SW480 (cell line): ENCODE measurements at places on chromosomes 2 and 18.

DNA sequence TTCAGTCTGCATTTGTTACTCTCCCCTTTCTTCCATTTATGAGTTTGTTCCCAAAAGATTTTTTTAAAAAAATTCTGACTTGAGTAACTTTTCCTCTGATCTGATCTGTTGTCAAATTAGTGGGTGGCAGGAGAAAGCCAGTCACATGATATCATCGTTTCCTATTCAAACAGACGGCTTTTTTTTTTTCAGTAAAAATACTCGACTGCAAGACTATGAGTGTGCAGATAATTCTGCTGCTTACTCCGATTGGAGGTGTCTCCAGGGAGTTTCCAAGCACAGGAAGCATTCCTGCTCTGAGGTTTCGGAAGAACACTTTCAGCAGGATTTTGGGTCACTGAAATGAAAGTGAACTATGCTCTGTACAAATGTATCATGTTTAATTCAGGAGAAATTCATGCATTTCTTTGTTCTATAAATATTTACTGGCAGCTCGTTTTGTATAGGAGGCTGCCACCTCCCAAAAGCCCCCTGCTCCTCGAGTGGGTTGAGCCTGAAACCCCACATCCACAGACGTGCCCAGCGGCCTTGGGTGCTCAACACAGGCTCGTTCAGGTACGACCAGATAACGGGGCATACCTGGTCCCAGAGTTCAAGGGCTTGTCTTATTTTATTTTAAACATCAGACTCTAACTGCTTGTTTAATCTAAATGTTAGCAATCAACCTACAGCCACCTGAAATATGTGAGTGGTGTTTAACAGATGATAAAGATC, 126.9 kb upstream of the ZNF516 start:
- no peak for DNase-seq

GRCh38 chr2:6694555-6694954, 171.2 kb downstream of the CMPK2 start:
- DNase-seq = no peak

DNA sequence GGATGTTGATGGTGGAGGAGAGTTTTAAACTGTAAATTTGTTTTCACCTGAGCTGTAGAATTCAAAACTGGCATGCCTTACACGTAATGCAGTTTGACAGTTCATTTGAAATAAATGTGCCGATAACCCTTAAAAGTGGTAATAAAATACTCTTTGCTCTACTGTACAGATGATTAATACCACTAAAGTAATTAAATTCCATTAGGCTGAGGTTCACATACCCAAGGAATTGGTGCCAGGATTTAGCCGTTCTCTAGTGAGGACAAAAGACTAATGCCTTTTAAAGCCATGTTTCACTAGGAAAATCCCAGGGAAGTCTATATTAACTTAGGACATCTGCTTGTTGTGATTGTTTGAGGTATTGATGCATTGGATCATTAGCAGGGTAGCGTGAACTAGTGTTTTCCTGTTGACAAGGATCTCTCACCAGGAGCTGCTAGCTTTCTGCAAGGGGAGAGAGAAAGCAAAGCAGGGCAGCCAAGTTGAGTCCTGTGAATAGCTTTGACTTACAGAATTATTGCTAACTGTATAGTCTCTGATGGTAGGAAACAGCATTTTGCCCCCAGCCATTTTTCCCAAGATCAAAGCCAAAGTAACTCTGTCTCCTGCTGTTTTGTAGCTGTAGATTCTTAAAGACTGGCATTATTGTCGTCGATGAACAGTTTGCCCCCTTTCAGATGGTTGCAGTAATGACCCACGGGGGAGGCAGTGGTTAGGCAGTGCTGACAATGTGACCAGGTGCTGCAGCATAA, 280.9 kb upstream of the FANCL start:
- DNase-seq = no peak

- DNase-seq = no peak
These were observed 2.0 kb upstream of the MYT1L start for GRCh38 chr2:2333076-2333475.

- no peak for DNase-seq
These were observed 8.1 kb downstream of the SIX2 start for GRCh38 chr2:45000921-45001868.

DNA sequence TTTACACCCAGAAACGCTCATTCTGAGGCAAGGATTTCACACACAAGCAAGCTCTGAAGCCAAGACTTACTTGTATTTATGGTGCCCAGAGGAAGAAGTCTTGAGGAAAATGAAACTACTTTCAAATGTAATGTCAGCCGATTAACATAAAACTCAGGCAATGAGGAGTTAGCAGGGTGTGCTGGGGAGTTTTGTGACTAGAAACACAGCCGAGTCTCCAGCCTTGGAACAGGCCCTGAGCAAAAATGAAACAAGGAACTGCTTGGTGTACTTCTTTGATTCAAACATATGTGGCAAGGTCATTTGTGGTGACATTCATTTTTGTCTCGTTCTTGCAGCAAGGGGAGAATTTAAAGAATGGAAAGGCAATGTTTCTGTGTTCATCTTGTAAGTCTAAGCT, 4.5 kb downstream of the DYTN start:
- no peak for DNase-seq

- DNase-seq = no peak
These were observed 1.6 kb downstream of the TMEM185B start for GRCh38 chr2:120221616-120222015.

- no peak for DNase-seq
These were observed 1.8 kb upstream of the SF3B6 start for GRCh38 chr2:24077879-24078278.

- DNase-seq = no peak
These were observed 834 bp downstream of the PDCL3 start for GRCh38 chr2:100563407-100564247.

GRCh38 chr18:2853926-2854664, 7.3 kb downstream of the EMILIN2 start:
- no peak for DNase-seq

- no peak for DNase-seq
These were observed 31.4 kb upstream of the HDAC4 start for GRCh38 chr2:239432174-239432573.

DNA sequence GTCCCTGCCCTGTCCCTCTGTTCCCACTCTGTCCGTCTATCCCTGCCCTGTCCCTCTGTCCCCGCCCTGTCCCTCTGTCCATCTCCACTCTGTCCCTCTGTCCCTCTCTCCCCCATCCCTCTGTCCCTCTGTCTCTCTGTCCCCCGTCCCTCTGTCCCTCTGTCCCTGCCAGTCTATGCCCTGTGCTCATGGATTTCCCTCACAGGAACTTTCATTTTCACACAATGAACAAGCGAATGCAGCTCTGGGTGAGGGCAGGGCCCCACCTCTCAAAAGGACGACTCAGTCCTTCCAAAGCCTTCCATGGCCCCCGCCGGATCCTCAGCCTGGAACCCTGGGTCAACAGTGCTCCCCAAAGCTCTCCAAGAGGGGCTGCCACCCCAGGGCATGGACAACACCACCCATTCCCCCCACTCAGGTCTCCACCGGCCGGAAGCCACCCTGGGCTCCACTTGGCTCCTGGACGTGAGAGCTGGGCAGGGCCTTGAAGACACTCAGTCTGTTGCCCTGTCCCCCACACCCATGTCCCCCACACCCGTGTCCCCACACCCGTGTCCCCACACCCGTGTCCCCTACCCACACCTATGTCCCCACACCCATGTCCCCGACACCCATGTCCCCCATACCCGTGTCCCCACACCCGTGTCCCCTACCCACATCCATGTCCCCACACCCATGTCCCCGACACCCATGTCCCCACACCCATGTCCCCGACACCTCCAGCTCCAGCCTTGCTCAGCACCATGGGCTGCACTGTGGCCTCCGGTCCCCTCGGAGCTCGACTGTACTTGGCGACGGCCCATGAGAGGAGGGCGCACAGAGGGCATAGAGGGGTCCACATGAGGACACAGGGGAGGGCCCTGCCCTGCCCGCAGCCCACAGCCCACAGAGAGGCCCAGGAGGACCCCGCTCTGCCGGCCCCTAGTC, 156.0 kb downstream of the PXDN start:
- DNase-seq = peak; percentile 62

GRCh38 chr2:48088994-48089393, 182.7 kb upstream of the FBXO11 start:
- DNase-seq = no peak

DNA sequence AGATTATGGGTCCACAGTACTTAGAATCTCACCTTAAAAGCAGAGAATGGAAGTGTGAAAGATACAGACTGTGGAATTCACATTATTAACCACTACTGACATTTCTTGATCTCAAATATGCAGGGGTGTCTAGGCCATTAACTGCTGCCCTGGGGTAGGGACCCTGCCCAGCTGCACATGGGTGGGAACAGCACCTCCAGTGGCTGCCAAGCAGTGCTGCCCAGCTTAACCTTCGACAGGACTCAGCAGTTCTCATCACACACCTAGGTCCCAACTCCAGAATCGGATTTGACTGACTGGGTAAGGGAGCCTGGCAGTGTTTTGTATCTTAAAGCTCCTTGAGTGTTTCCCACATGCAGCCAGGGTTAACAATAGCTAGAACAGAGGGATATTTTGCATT, 14.9 kb downstream of the ERFE start:
- DNase-seq = no peak

- no peak for DNase-seq
These were observed 7.6 kb downstream of the GPR17 start for GRCh38 chr2:127653421-127654083.

DNA sequence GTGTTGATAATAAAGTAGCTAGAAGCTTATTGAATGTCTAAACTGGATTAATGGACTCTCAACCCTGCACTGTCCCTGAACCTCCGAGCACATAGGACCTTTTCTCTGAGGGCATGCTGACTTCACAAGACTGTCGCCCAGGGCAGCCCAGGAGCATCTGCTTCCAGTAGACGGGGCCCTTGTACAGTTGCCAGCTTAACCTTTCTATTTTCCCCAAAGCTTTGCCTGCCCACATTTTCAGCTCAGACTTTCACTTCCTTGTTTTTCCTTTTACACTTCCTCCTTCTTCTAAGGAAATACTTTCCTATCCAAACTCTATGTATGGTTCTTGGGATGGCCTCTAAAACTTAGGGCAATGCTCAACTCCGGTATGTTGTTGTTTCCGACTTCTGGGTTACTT, 1.3 kb downstream of the VWA3B start:
- no peak for DNase-seq

DNA sequence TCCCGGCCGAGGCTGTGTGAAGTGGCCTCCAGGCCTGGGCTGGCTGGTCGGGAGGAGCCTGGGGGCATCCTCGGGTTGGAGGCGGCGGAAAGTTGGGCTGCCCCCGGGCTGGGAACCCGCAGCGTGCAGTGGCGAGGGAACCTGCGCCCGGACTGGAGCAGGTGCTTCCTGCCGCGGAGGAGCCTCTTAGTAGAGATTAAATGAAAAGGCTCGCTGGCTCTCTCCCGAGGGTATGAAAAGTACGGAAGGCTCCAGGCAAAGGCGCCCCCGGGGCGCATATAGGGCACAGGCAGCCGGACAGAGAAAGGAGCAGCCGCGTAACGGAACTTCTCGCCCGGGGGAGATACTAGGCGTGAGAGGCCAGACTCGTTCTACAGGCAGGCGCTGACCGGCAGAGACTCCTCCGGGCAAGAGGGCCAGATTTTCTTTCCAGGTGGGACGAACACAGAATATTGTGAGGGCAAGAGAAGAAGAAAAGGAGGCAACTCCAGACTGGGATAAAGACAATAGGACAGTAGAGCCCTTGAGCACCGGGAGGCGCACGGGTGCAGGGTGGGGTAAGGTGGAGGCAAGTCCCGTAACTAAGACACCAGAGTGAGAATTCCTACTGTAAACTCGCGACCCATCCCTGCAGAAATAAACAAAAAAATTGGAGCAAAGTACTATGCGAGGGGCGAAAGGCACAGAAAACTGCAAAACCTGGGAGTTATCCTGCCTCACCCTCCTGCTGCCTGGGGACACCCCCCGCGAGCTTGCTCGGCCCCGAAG, 816 bp downstream of the CDH2 start:
- DNase-seq = no peak
